Neural cell (in vitro differentiated cells): ENCODE measurements at places on chromosomes 11 and 22. TPM values are rescaled to one million over a fixed set of nuclear protein-coding genes. Genes with fewer than 3 reads are reported as not detected.

Gene C11orf42
- not detected in 2 replicates for polyA plus RNA-seq

Gene STARD10
- 24.1 and 29.0 TPM in 2 replicates for polyA plus RNA-seq

Gene OR5P2
- polyA plus RNA-seq: not detected in 2 replicates

Gene OSM
- polyA plus RNA-seq: not detected in 2 replicates

Gene MOV10L1
- not detected in 2 replicates for polyA plus RNA-seq
